ENCODE measurements at places on chromosomes 2 and 18.

DNA sequence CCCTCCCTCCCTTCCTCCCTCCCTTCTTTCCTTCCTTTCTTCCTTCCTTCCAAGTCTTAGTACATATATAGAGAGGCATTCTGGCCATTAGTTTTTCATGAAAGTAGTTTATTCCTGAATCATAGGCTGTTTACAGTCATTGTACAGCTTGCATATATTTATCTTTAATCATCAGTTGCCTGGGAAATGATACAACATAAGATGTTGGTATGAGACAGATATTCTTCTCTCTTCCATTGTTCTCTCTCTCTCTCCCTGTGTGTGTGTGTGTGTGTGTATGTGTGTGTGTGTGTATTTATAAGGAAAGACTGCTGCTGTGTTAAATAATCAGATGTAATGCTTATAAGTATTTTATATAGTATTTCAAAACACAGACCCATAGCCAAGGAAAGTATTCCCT lies 289.8 kb upstream of the UBE2E3 start:
- DNase-seq, result no peak

GRCh38 chr2:98771721-98772524 lies 41.0 kb upstream of the MGAT4A start:
- peak; percentile 93 for DNase-seq

DNA sequence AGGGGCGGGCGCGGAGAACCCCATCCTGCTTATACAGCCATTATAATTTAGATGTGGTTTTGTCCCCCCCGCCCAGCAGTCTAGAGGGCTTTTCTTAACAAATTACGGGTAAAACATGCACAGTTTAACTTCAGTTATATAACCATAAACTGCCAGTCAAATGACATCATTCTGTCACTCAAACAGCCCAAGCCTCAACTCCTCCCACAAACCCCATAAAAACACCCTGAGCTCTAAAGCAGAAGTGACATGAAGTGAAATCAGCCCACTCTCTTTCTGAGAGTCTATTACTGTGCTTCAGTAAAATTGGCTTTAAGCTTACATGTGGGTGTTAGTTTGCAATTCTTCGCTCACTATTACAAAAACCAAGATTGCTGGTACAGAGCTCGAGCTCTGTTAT lies 705.1 kb upstream of the GCFC2 start:
- no peak for DNase-seq

GRCh38 chr18:9444549-9444948 lies 30.8 kb upstream of the RALBP1 start:
- no peak for DNase-seq

- no peak for DNase-seq
Observed at GRCh38 chr2:9194352-9194751, 12.3 kb upstream of the ASAP2 start.

DNA sequence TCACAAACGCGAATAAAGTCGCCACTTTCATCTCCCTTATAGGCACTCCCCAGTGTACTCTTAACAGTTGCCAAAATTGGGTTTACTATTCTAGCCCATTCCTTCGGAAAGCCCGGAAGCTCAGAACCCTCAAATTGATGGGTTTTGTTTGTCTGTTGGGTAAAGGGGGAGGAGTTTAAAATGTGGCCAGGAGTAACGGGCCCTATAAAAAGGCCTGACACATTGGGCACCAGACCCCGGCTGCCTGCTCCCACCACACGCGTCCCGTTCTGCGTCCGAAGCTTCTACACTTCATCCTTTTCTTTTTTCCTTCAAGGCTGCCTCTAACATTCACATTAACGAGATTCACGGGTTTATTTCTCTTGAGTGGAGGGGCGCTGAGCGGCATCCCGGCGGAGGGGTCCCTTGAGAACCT lies 837 bp downstream of the NHEJ1 start:
- no peak for DNase-seq

- no peak for DNase-seq
Observed at GRCh38 chr2:42800981-42801380, 8.6 kb upstream of the HAAO start.

GRCh38 chr18:11487390-11487789 lies 122.0 kb upstream of the SLC35G4 start:
- DNase-seq, result no peak

GRCh38 chr2:132811148-132811915 lies 141.3 kb upstream of the LYPD1 start:
- DNase-seq, result no peak

- DNase-seq, result no peak
Observed at GRCh38 chr2:65436824-65437221, 4.4 kb upstream of the SPRED2 start.

DNA sequence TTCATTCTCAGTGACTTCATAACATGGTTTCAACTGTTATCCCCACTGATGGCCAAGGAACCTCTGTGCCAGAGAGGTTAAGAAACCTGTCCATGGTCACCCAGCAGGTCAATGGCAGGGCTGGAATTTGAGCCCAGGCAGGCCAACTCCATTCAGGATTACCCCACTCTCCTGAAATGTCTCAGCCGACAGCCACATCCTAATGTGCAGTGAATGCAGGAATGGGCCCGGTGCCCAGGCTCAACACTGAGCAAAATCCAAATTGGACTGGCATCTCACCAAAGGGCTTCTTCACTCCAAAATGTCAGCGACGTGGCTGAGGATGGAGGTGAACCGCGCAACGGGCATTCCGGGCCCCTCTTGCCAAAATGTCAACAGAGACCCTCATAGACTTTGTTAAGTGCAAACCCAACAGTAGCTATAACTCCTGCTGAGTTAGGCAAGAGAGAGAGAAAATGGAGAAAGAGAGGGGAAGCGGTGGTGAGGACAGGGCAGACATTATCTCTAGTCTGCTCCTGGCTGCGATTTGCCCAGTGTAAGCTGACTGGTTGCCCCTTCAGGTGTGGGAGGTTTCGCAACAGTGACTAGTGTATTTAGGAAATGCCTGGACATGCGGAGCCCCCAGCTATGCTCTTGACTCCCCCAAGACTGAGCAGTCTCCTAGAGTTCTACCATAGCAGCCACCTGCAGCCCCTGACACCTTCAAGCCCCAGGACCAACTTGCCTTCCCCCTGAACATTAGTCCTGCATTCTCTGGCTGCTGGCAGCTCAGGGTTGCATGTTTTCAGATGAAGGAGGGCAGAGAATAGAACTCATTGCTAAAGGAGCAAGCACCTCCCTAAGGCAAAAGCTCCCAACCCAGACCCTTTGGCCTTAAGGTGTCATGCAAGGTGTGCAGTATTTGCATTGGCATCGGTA lies 167.7 kb downstream of the ANAPC1 start:
- DNase-seq, result no peak

DNA sequence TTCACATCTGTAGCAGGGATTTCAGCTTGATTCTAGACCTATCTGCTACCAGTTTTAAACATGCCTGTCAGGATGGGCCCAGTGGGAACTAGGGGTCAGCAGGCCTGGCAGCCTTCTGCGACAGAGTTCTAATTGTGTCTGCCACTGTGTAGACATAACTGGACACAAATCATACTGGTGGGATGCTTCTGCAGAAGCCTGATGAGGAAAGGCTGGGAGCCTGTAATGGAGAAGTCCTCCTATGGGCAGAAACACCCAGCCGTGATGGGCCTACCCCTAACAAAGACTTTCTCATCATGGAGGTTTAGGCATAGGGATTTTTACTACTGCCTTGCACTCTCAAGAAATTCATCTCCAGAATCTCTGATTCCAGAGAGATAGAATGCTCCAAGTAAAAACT lies 166.9 kb downstream of the PDE11A start:
- DNase-seq, result no peak

DNA sequence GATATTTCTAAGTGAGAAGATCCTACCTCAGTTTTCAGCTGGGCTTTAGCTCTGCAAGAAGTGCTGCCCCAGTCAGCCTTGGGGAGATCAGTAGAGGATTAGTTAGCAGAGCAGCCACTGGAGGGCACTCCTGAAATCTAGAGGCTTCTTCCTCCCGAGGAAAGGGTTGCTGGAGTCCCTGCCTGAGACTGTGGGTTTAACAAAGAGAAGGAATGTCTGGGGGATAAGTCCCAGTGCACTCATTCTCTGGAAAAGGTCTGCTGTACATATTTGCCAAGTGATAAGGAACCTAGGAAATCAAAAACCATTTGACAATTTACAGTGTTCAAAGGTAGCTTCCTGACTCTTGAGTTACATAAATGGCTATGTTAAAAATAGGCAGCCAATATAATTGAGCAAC lies 207.2 kb downstream of the SLC8A1 start:
- DNase-seq, result no peak

- no peak for DNase-seq
Observed at GRCh38 chr18:27713037-27713737, 463.7 kb downstream of the CDH2 start.

DNA sequence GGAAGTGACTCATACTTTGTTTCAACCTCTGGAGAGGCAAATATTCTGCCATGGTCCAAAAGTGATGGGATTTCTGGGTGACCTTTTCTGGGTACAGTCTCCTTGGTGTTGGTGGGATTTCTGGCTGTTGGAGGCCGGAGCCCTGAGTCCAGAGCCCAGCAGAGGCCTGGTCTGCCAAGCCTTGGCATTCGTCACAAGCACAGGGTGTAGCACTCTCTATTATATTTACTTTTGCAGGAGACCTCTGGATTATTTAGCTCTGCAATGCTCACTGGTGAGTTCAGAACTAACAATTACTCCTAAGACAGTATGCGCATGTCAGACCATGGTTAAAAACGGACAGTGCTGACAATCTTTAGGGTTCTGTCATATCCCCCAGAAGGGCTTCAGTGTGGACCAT lies 201.6 kb upstream of the TWIST2 start:
- no peak for DNase-seq

DNA sequence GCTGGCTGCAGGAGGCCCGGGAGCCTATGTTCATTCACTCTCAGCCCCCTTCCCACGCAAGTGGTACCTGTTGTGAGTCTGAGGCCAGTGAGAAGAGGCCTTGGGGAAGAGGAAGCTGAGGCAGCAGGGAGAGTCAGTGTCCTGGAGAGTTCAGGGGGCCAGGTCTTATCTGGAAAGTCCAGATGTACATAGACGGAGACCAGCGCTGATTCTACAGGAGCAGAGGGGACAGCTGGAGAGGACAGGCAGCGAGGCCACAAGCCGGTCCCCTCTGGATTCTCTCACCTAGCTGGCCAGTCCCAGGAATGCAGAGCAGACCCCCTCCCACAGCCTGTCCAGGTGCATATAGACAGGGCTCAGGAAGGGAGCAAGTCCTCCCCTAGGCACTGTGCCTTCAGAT lies 29.1 kb upstream of the SELENOI start:
- DNase-seq, result no peak

DNA sequence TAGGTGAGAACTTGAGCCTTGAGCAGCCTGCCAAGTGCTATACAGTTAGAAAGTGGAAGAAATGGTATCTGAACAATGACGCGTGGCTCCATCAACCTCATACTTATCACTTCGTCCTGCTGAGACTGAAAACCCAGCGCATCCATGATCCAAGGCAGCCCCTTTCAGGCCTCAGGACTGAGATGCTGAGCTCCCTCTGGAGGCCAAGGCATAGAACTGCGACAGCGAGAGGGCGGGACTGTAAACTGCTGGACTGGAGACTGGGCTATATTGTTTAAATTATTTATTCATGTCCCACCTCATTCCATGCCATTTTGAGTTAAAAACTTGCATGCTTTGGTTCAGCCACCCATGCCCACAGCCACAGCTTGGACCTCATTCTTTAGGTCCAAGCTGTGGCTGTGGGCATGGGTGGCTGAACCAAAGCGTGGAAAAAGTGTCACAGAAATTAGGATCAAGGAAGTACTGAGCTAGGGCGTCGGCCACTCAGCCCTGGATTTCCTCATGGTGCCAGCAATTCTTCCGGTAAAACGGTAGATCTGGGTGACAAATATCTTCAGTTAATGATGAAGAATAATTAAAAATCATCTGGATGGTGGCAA lies 195.5 kb downstream of the L3MBTL4 start:
- no peak for DNase-seq

GRCh38 chr2:64649626-64650025 lies 4.1 kb downstream of the SERTAD2 start:
- no peak for DNase-seq

- no peak for DNase-seq
Observed at GRCh38 chr18:75016025-75016717, 192.8 kb downstream of the PTGR3 start.

DNA sequence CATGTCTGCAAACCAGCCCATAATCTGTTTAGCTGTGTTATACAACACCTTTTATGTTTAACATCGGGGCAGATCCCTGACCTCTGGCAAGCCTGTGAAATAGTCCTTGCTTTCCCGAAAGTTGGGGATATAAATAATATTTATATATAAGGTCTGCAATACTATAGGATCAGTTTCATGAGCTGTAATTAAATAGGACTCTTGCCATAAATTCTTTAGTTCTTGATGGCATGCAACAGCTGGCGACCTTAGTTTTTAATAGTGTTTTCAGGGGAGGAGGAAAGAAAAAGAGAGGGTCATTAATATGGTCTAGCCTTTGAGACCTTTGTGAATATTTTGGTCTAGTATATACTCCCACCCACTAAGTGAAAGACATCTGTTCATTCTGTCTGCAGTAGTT lies 166.5 kb downstream of the MTX2 start:
- no peak for DNase-seq

DNA sequence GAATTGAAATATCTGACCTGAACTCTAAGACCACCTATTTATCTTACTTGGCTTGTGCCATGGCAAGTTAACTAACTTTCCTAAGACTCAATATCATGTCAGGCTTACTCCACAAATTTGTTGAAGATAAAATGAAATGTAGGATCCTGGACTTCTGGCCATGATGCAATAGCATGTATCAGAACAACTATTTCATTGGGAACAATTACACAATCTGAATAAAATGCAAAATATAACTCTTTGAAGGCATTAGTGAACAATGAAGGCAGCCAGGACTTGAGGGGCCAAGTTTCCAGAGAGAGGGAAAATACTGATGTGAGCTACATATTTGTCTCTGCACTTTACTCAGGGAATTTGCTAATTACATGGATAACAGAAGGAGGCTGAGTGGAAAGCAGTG lies 476.5 kb upstream of the ACVR2A start:
- no peak for DNase-seq

DNA sequence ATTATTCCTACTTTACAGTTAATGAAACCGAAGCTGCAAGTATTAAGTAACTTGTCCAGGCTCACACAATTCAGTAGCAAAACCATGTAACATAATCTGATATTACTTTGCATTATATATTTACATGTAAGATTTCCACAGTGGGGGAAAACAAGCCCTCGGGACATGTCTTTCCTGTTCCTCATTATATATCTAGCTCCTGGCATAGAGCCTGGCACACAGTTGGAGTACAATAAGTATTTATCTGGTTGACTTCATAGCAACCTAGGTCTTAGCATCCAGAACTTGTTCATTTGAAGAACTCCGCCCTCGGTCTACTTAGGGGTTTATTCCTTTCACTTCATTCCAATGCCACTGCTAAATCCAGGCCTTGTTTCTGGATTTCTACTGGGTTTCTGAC lies 1.6 kb upstream of the RBM45 start:
- DNase-seq, result no peak

- no peak for DNase-seq
Observed at GRCh38 chr18:36649205-36649604, 179.6 kb downstream of the TPGS2 start.

- no peak for DNase-seq
Observed at GRCh38 chr2:69741229-69741574, 732 bp upstream of the ANXA4 start.

DNA sequence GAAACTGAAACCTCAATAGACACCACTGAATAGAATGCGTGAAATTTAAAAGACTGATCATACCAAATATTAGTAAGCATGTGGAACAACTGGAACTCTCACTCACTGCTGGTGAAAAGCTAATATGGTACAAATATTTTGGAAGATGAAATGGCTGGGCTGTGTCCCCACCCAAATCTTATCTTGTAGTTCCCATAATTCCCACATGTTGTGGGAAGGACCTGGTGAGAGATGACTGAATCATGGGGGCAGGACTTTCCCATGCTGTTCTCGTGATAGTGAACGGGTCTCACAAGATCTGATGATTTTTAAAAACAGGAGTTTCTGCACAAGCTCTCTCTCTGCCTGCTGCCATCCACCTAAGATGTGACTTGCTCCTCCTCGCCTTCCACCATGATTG lies 32.0 kb upstream of the MYCN start:
- no peak for DNase-seq
